Activated CD8-positive, alpha-beta memory T cell treated with anti-CD3 and anti-CD28 coated beads for 4 hours (primary cell): ENCODE measurements at places on chromosomes 12 and 14.

- DNase-seq = no peak
Observed at GRCh38 chr14:85416771-85417170, 113.2 kb upstream of the FLRT2 start.

DNA sequence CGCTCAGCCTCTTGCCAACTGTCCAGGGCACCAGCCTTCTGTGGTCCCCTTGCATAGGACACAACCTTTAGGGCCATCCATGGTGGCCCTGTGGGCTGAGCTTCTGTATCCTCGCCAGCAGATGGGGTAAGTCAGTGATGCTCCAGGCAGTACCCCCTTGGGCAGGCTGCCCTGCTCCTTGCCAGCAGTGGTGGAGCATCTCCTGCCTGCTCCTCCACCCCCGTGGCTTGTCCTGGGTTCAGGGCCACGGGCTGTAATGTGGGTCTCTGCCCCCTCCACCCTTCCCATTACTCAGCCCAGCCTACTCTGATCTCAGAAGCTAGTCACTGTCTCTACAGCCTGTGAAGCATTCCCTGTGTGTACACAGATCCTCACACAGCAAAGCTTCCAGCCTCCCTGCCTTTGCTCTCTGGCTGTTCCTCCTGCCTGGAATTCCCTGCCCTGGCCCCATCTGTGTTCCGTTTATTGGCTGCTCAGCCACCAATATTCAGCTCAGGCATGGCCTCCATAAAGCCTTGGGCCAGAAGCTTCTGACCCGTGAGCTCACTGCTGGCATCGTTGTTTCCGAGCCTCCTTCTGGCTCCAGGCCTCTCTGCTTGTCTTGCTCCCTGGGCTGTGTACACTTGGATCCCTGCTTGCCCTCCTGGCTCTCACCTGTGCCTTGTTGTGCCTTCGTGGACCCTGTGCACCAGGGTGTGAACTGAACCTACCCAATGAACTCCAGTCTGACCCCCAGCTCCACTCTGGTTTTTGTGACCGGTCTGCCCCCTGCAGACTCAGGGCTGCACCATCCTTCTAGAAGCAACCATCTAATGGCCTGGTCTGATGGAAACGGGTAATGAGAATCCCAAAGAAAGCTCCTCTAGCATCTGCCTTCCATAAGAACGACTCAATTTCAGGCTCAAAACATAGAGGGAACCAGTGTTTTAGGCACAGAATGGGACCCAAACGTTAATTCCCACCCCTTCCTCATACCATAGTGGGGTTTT lies 177.0 kb upstream of the PRMT8 start:
- DNase-seq = no peak

DNA sequence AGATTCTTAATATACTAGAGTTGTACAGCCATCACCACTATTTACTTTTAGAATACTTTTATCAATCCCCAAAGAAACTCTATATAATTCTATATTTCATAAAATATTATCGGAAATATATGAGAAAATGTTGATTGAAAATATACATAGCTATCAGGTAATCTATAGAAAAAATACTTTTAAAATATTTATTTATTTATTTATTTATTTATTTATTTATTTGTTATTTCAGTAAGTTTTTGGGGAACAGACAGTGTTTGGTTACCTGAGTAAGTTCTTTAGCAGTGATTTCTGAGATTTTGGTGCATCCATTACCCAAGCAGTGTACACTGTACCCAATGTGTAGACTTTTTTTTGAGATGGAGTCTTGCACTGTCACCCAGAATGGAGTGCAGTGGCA lies 206.6 kb upstream of the DAAM1 start:
- no peak for DNase-seq

GRCh38 chr14:103204852-103205540 lies 81.7 kb downstream of the TNFAIP2 start:
- no peak for DNase-seq

DNA sequence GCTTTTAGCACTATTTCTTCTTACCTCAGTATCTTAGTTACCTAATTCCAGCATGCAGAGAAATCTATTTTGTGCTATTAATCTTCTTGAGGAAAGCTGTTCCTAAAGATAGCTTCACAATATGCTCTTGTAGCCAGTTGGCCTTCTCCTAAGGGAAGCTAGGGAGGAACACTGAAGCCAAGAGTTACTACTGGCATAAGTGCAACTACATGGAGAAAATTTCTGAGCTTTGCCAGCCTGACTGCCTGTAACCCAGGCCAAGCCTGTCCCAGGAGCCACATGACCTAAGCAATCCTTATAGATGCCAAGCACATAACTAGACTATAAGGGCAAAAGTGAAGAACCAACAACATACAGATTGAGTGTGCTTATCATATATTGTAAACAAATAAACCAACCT lies 890.2 kb downstream of the FLRT2 start:
- no peak for DNase-seq

DNA sequence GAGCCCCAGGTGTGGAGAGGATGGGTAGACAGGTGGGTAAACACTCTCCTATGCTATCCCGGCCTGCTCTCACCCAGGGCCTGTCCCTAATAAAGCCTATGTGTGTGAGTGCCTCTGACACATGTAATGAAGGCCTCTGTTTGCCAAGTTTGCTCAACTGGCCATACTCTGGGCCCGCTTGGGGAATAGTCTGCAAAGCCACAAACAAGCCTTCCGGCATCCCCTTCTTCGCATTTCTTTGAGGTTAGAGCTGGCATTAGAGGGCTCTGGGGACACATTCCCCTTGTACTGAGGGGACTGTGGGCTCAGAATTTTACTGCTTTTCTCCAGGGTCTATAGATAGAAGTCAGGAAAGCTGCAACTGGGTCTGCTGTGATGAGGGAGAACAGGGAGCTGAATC lies 240.5 kb downstream of the C12orf75 start:
- DNase-seq = no peak

- DNase-seq = no peak
Observed at GRCh38 chr12:57091638-57092528, 3.0 kb downstream of the NAB2 start.

DNA sequence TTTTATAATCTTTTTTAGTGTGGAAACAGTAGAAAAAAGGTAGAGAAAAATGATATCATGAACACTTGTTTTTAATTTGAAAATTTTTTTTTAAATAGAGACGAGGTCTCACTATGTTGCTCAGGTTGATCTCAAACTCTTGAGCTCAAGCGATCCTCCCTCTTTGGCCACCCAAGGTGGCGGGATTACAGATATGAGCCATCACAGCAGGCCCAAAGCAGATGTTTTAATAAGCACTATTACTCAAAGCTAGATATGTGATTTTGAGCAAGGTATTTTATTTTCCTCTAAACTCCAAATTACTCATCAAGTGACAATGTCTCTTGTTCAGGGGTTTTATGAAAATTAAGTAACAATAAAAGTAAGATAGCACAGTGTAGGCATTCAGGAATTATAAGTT lies 10.7 kb upstream of the WDR89 start:
- DNase-seq = no peak

DNA sequence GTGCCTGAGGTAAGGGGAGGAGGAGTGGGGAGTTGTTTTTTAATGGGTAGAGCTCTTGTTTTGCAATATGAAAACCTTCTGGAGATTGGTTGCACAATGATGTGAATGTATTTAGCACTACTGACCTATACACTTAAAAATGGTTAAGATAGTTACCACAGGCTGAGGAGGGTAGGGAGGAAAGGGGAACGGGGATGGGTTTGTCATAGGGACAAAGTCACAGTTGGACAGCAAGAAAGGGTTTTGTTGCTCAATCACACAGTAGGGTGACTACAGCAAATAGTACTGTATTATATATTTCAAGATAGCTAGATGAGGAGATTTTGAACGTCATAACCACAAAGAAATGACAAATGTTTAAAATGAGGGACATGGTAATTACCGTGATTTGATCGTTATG lies 1562.4 kb downstream of the AACS start:
- DNase-seq = no peak

- no peak for DNase-seq
Observed at GRCh38 chr12:77401770-77402081, 336.4 kb upstream of the E2F7 start.

GRCh38 chr14:21236948-21237797 lies 32.1 kb downstream of the HNRNPC start:
- DNase-seq = no peak

DNA sequence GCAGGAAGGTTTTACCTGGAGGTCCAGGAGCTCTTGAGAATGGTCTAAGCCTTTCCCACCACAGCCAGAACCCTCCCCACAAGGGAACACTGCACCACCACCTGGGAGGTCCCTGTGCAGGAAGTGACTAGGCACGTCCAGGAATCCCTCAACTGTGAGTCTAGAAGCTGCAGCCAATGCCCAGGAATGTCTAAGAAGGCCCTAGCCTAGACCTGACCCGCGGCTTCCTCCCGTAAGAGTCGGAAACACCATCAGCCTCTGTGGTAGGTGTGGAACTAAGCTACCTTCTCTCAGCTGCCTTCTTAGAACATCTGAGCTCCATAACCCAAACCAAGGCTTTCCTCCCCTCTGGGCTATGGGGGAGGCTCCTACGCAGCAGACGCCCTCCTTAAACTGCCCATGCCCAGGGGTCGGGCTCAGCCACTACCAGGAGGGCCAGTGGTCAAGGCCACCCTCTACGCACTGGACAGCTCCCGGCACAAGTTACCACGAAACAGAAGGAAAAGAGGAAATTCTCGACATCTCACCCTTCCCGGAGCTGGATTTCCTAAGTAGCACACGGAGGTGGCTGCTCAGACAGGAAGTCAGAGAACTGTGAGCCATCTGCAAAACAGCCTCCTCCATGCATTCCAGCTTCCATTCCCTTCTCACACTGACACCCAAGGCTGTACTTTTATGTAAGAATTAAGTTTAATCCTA lies 25.5 kb downstream of the ZFYVE21 start:
- no peak for DNase-seq

- no peak for DNase-seq
Observed at GRCh38 chr12:79964100-79964627, 29.3 kb upstream of the PPP1R12A start.

- no peak for DNase-seq
Observed at GRCh38 chr14:61388173-61388975, 67.0 kb downstream of the PRKCH start.

GRCh38 chr12:95963096-95963495 lies 20.0 kb downstream of the AMDHD1 start:
- DNase-seq = no peak

DNA sequence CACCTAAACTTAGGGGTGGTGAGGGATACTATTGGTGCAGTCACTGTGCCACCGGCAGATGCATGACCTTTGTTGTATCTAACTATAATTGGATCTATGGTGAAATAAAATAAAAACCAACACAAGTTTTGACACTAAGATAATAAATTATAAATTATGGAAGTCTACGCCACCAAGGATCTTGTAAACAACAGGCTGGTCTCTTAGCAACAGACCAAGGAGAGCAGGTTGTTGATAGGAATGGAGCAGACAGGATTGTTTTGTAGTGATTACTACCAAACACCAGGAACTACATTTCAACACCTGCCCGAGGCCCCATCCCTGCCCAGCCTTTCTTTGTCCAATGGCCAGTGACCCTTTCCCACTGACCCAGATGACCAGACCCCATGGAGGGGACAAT lies 1178.0 kb downstream of the VRK1 start:
- DNase-seq = no peak

DNA sequence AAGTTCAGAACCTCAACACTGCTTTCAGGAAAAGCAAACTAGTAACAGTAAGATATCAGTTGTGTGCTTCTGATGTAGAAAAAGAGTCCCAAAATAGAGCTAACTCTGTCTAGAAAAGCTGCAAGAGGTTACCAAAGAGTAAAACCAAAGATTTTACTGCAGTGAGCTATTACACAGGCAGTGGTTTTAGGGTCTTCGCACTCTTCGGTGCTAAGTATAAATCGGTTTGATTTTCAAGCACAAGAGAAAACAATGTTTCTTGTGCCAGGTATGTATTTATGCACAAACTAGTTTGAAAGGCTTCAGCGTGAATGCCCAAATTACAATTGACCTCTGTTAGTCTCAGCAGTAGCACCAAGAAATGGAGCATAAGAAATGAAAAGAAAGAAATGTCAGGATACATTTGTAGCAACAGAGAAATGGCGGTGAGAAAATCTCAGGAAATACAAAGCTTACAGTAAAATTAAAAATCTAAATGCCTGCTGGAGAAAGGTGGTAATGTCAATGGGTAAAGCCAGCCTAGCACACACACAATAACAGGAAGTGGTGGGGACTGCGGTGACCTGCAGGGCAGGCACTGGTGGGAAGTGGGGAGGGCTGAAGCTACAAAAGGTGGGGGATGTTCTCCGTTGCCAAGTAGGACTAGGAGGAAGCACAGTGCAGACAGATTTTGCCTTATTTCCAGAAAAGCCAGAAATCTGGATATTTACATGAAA lies 18.0 kb upstream of the DYRK2 start:
- DNase-seq = peak; percentile 70

- DNase-seq = no peak
Observed at GRCh38 chr12:53765891-53766290, 14.1 kb upstream of the CISTR start.

DNA sequence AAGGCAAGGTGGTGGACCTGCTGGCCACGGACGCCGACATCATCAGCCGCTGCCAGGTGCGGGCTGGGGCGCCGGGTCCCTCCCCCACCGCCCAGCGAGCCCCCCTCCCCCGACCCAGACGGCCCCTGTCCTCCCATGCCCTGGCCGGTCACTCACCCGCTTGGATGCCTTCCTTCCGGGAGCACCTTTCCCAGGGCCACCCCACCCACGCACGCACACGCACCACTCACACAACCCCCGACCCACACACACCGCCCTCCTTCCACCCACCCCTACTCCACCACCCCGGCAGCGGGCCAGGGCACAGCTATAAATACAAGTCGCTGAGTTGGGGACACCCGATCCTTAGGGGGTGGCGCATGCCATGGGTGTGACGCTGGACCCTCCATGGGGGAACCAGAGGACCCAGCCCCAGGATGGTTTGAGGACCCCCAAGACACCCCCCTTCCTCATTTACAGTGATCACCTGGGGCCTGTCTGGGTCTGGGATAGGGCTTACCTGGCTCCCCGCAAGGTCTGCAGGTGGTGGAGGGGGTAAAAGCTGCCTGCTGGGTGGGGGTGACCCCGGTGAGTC lies 465 bp downstream of the ADSS1 start:
- DNase-seq = no peak

DNA sequence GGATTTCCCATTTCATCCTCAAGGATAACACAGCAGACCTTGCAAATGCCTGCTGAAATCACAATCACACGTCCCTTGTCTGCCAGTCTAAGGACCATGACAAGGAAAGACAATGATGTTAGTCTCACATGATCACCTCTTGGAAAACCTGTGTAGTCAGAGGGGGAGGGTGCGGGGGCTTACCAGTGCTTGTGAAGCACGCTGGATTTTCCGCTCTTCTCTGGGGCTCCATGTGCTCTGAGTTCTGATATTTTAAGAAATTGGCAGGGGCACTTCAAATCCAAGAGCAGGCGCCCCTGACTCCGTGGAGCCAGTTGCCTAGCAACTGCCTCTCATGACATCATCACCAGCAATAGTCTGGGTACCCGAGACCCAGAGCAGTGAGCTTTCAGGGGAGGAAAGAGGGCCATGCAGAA lies 200.9 kb upstream of the C14orf180 start:
- no peak for DNase-seq
